ENCODE measurements at places on chromosomes 1 and 21.

DNA sequence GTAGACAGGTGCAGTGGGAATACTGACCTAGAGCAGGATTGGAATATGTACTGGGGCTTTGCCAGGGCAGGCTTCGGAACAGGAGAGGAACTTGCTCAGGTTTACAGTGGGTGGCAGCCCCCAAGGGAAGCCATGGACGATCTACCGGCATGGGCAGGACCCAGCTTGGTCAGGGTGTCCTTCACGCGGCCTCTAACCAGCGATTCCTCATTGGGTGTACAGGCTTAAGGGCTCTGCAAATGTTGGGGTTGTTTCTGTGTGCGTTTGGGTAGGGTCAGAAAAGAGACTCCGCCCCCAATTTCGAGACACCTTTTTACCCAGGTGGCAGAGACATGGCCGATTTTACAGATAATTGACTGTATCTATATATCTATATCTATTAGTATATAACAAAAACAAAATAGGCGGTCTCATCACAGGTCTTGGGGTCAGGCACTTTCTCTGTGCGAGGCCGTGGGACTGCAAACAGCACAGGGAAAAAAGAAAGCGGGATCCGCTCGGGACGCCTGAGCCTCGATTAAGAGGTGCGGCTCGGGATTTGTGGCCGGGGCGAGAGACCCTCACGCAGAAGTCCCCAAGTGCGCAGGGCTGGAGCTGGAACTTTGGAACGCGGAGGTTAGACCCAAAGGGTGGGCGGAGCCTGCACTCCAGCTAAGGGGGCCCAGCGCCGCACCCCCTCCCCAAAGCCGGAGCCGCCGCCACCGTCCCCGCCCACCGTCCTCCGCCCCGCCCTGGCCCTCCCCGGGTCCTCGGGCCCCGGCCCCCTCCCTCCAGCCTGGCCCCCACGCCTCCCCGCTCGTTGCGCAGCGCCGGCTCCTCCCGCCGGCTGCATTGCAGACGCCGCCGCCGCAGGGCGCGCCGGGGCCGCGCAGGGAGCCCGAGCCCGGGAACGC lies 67.5 kb upstream of the VAMP3 start:
- no peak for DNase-seq

- no peak for DNase-seq
Observed at GRCh38 chr1:81439046-81439823, 361.5 kb upstream of the ADGRL2 start.

DNA sequence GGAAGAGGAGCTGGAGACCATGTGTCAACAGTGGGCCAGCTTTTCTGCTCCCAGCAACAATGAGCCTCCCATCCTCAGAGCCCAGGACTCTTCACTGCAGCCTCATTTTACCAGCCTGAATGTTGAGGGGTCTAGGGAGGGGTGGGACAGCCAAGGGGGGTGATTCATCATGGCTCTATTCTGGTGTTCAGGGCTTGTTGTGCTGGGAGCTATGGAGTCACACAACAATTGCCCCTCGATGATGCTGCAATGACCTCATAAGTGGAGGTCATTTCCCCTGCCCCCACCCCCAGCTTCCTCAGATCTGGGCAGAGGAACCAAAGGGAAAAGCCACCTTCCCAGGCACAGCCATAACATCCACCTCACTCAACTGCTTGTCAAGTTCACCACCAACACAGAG lies at the start of gene LELP1:
Gene LELP1 (plus strand): TSS at position 301 of the 400 bp plus-strand sequence. CDS start 1,278 bp downstream, outside the sequence.
- DNase-seq, result no peak

GRCh38 chr1:245407983-245408382 lies 253.2 kb downstream of the KIF26B start:
- DNase-seq, result no peak

- no peak for DNase-seq
Observed at GRCh38 chr1:235878082-235878811, 11.5 kb upstream of the LYST start.
